ENCODE measurements at places on chromosomes 5 and 9.

DNA sequence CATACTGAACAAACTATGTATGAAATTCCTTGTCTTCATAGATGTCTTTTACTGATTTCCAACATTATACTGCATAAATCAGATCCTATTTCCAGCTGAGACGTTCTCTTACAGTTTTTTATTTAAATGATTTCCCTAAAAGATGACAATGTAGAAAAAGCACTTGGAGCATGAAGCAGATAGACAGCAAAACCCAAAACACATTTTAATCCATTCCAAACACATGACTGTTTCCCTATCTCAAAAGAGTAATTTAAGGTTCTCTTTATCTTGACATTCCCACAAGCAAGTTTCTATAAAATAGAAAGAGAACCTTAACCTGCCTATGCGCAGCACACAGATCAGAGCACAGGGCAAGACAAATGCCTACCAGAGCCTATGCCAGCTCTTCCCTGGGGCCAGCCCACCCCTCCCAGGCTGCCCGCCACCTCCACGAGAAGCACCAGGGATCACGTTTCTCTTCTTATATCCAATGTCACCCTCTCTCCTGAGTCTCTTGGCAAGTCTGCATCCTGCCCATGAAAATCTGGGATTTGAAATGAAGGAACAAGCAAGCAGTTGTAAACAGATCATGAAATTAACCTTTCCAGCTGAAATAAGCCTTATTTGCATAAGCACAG is 52.4 kb downstream of the RETREG1 start:
- DNase-seq: no peak

GRCh38 chr9:27365707-27366376 is 68.9 kb upstream of the EQTN start:
- DNase-seq: peak; percentile 33

DNA sequence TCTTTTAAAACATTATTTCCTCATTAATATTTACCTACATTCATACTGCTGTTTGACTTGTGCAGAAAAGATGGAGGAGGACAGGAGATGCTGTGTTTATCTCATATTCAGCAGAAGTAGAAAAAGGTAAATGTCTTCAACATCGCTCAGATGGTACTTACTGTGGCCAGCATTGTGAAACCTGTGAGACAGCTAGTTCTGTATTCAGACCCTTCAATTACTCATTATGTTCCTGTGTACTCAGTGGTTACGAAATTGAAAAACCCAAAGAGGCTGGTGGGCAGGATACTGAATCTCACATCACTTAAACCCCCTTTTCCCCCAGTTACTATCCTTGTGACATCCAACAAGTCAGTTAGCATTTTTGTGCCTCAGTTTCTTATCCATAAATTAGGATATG is 216.0 kb downstream of the KDM4C start:
- peak; percentile 64 for DNase-seq

DNA sequence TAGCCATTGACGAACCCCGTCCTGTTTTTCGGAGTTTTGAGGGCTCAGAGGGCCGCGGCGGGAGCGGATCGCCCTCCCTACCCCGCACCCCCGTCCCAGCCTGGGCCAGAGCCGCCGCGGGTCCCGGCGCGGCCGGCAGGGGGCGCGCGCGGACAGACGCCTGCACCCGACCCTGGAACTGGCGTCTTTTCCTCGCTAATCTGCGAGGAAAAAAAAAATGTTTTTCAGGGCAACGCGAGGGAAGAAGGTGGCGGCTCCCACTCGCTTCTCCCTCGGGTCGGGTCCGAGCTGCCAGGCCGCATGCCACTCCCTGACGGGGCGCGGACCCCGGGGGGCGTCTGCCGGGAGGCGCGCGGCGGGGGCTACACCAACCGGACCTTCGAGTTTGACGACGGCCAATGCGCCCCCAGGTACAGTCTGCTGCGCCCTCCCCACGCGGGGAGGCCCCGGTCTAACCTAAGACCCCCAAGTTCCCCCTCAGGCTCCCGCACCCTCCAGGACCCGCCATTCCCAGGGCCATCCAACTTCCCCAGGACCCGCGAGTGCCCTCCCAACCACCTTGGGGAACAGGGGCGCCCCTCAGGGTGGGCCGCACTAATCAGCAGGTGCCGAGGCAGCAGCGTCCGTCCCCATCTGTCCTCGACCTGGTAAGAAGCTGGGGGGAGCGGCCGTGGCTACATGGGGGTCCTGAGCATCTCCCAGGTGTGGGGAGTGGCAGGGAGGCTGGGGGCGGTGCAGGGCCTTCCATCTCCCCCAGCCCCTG is at the start of gene KCNT1:
Gene KCNT1 (plus strand): TSS at position 227 of the 763 bp plus-strand sequence. CDS start 74 bp downstream, at position 301.
- DNase-seq: peak; percentile 69

DNA sequence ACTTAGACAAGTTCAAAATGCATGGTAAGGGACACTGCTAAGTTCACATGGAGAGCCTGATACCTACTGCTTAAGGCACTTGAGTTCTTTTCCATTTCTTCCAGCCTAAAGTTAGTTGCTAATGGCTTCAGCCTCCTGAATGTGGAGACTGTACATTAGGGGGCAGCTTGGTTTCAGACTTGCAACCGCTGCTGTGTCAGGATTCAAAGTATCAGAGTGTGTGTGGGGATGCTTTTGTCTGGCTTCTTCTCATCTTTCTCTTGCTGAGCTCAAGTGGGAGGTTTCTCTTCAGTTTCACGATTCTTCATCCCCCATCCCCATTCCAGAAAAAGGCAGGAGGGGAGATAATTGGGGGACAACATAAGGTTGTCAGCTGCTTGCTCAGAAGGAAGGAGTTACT is 49.4 kb downstream of the ATP10B start:
- peak; percentile 16 for DNase-seq

- no peak for DNase-seq
Observed at GRCh38 chr5:173411791-173412555, 83.8 kb upstream of the STC2 start.

- DNase-seq: no peak
Observed at GRCh38 chr5:61966997-61967396, 339.0 kb upstream of the KIF2A start.

DNA sequence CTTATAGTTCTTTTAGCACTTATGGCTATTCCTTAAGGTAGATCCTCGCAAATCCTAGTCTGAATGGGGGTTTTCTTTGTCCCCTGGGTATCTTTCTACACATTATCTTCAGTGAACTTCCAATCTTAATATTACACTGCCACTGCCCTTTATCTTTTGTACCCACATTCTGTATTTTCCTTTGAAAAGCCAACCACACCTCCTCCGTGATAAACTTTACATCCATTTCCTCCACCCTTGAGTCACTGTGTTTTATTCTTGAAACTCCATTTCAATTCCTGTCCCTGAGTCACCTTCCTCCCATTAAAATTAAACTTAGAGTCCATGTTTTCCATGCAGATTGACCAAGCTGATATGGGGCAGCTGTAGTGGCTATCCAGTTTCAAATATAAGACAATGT is 43.2 kb upstream of the RICTOR start:
- peak; percentile 91 for DNase-seq

DNA sequence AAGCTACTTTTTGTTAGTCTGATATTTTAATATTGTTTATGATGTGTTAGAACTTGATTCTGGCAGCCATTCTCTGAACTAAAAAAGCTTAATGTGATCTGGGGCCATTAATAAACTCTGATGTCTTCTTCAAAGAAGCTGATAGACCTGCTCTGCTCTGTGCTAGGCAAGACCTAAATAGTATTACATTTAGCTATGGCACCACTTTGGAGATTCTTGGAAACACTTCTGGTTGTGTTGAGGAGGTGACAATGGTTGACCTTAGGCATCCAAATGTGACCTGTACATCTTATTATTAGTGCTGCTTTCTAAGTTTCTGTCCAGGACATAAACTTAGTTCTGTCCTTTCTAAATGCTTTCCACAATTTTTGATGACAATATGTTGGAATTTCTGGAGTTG is 21.7 kb upstream of the SCGB3A2 start:
- DNase-seq: no peak

- DNase-seq: no peak
Observed at GRCh38 chr9:134061688-134062371, 6.0 kb downstream of the BRD3 start.

GRCh38 chr9:136122425-136123383 is 4.0 kb upstream of the TMEM250 start:
- peak; percentile 87 for DNase-seq

- no peak for DNase-seq
Observed at GRCh38 chr5:2725980-2726765, 25.3 kb downstream of the IRX2 start.

Data from hematopoietic multipotent progenitor cell treated with erythropoietin and hydrocortisone succinate and interleukin-3 and kit ligand, for 4 days (in vitro differentiated cells).